ENCODE measurements at places on chromosomes 13 and 19.

DNA sequence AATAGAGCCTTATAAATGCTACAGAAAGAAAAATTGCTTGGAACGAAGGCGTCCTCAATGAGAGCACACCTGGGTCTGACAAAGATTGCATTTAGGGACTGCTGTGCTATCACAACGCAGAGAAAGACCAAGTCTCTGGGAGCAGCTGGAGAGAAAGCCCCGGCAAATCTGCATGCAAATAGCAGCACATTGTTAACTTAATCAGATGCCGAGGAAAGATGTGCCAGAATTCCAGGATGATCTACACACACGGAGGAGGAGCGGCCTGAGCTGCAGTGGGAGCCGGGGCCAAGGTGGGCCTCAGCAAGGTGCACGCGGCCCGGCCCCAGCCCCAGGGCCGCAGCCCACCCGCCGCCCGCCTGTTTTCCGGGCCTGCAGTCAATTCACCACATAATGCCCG lies 1.4 kb downstream of the ZNF536 start:
- DNase-seq = peak; percentile 61

DNA sequence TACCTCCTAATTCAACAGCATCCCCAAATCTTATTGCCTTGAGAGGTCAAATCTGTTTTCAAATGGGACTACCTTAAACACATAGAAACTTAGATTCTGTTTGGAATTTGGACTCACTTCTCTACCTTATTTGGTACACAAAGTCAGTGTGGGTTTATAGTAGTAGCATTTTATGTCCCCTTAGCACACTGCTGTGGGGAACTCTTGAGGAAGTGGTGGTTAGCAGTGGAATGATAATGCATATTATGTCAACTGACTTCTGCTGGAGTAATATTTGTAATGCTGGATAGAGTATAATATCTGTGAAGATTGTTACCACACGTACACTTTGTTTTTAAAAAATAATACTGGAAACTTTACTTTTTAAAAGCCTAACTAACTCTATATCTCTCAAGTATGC lies 386.3 kb downstream of the NDFIP2 start:
- DNase-seq = no peak

GRCh38 chr13:114111577-114111976 lies 20.8 kb downstream of the RASA3 start:
- DNase-seq = no peak

- no peak for DNase-seq
Observed at GRCh38 chr19:3159565-3159964, 19.0 kb upstream of the S1PR4 start.

- DNase-seq = no peak
Observed at GRCh38 chr13:28306325-28306724, 168.0 kb downstream of the PAN3 start.

DNA sequence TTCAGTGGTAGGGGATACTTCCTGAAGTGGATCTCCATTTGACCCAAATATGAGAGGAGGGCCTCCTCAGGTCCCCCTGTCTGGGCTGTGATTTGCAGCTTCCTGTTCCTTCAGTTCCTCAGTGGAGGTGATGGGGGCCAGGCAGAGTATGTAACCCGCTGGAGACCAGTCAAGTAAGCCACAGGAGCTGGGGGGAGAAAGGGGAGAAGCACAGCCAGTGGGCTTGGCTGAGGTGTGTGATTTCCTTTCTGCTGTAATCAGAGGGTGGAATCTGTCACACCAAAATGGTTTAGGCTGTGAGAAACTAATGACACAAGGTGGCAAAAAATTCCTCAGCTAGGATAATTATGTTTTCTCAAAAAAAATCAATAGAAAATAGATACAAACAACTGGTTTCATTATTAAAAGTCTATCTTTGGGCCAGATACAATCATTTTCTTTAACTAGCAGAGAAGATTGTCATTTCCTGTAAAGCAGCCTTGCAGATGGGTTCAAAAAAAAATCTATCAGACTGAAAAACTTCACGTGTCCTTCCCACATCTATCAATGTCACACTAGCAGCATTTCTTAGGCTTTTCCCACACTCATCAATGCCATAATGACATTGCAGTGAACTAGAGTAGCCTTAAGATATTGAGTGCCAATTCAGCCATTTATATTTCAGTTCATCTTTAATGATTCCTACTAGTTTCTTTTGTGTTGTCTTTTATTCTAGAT lies 1660.3 kb downstream of the EFNB2 start:
- no peak for DNase-seq

- peak; percentile 13 for DNase-seq
Observed at GRCh38 chr13:38417727-38418126, 68.1 kb downstream of the UFM1 start.

DNA sequence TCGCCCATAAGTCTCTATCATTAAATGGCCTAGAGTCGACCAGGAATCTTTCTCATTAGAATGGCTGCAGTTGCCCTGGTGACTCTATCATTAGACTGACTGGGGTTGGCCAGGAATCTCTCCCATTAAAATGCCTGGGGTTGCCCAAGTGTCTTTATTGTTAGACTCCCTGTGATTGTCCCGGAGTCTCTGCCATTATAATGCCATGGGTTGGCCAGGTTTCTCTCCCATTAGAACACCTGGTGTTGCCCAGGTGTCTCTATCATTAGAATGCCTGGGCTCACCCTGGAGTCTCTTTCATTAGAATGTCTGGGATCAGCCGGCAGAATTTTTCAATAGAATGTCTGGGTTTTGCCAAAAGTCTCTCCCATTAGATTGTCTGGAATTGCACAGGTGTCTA lies 1459.3 kb downstream of the UQCRFS1 start:
- no peak for DNase-seq

GRCh38 chr19:47132194-47132852 lies 1.7 kb downstream of the SAE1 start:
- no peak for DNase-seq

GRCh38 chr19:18793144-18794028 lies 2.3 kb upstream of the COMP start:
- no peak for DNase-seq

DNA sequence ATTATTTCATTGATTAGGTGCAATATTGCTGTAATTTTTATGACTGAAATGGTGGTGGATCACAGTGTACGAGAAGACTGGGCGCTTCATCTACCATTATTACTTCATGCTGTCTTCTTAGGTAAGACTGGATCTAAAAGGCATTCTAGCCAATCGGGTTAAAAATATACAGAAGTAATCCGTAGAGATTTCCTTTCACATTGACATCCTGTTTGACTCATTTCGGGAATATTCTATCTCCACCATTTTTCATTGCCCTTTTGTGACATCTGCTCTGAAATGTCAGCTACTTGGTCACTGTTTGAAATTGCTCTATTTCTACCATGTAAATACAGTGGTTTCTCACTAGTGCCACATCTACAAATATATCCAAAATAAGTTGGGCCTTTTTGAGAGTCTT lies 90.2 kb downstream of the ZAR1L start:
- DNase-seq = no peak

DNA sequence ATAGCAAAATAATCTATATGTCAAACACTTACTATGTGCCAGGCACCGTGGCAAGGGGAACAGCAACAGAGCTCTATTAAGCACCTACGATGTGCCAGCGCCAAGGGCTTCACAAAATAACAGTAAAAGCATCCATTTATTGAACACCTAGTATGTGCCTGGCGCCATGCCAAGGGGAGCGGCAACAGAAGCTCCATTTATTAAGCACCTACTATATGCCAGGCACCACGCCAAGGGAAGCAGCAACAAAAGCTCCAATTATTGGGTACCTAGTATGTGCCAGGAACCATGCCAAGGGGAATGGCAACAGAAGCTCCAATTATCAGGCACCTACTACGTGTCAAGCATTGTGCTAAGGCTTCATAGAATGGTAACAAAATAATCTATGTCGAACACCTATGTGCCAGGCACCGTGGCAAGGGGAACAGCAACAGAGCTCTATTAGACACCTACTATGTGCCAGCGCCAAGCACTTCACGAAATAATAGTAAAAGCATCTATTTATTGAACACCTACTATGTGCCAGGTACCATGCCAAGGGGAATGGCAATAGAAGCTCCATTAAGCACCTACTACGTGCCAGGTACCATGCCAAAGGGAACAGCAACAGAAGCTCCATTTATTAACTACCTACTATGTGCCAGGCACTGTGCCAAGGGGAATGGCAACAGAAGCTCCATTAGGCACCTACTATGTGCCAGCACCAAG lies 107.7 kb downstream of the PTPRS start:
- DNase-seq = no peak

- no peak for DNase-seq
Observed at GRCh38 chr19:6802336-6803035, 30.0 kb downstream of the VAV1 start.

GRCh38 chr13:19589312-19589711 lies 28.0 kb upstream of the TPTE2 start:
- no peak for DNase-seq

GRCh38 chr13:39565036-39565949 lies 37.7 kb downstream of the LHFPL6 start:
- peak; percentile 25 for DNase-seq

DNA sequence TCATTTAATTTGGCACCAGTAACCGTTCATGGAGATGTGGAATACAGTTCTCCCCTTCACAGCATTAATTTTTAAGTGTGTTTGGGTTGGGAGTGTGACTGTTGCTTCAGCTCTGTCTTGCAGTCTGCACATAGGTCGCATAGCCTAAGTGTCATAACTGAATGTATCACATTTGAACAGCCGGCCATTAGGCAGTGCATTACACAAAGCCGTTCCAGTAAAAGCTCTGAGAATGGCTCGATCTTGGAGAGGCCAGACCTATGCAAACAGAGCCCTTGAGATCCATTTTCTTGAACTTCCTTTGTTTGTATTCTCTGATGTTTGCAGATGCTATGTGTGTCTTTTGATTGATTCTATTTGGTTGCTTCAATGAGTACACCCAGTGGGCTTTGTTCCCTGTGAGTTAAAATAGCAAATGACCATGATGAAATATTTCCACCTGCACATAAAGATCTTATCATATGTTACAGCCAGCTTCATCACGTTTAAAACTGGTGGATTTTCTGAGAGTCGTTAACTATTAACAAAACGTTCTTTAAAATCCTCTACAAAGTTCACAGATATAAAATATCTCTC lies 1104.9 kb upstream of the SLC10A2 start:
- DNase-seq = no peak

DNA sequence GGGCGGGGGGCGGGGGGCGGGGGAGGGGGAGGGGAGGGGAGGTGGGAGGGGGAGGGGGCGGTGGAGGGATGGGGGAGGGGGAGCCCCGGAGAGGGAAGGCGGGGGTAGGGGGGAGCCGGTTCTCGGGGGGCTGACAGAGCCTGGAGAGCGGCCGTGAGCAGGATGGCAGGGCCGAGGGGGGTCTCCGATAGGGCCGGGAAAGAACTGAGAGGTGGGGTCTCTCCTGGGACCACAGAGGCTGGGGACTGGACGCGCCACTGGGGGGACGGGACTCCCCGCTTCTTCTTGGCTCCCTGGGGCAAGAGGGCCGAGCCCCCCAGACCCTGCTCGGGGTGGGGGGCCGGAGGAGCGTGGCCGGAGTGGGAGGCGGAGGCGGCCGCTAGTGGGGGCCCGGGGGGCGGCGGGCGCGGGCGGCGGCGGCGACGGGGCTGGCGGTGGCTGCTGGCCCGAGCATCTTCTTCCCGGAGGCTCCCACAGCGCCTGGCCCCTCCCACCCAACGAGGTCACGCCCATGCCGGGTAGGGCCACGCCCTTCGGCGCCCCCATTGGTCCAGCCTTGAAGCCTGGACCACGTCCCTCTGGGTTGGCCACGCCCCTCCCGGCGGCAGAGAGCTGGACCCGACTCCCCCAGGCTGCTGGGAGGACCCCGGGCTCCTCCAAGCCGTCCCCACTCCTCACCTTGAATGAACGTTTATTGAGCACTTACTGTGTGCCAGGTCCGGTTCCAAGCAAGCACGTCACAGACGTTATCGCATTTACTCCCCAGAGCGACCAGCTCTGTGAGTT lies at the start of gene NOVA2:
Gene NOVA2 (minus strand): TSS at position 313 of the 786 bp plus-strand sequence. CDS start 514 bp downstream, outside the sequence.
- peak; percentile 79 for DNase-seq

- DNase-seq = peak; percentile 84
Observed at GRCh38 chr19:2540646-2541454, 64.9 kb downstream of the GADD45B start.

GRCh38 chr19:14544977-14545715 lies 15.8 kb downstream of the TECR start:
- no peak for DNase-seq

Measured in iPS DF 6.9 (cell line).